ENCODE measurements at places on chromosomes 13 and 19.

DNA sequence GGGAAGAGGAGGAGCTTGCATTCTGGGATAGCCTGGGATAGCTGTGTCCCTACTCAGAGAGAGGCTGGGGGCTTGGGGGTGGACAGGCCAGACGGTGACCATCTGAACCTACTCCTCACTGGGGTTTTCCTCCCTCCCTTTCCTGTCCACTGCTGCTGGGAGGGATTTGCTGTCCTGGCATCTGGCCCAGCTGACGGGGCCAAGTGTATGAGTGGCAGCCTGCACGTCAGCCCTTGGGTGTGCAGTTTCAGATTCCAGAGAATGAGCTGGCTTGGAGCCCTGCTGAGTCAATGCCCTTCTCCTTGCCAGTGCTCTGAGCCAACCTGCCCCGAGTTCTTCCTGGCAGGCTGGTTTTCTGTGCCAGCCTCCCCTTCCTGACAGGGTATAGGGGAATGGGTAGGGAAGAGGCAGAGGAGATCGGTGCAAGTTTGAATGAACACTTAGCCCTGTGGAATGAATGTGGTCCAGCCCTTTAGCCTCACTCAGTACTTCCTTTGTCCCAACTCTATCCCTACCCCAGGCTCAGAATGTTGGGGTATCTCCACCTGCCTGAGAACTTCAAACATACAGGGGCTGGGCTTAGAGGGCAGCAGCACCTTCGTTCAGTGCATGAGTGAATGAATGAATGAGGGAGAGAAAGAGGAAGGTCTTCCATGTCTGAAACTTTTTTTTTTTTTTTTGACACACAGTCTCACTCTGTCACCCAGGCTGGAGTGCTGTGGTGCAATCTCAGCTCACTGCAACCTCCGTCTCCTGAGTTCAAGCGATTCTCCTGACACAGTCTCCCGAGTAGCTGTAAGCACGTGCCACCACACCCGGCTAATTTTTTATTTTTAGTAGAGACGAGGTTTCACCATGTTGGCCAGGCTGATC lies 1.8 kb upstream of the ANGPTL4 start:
- DNase-seq = peak; percentile 92

DNA sequence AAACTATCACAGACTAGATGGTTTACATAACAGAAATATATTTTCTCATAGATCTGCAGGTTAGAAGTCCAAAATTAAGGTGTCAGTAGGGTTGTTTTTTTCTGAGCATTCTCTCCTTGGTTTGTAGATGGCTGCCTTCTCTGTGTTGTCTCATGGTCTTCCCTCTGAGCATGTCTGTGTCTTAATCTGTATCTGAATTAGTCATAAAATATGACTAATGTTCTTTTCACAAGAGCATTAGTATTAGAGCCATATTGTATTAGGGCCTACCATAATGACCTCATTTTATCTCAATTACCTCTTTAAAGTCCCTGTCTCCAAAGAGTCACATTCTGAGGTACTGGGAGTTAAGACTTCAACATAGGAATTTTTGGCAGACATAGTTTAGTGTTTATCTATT lies 77.2 kb upstream of the OBI1 start:
- DNase-seq = no peak

DNA sequence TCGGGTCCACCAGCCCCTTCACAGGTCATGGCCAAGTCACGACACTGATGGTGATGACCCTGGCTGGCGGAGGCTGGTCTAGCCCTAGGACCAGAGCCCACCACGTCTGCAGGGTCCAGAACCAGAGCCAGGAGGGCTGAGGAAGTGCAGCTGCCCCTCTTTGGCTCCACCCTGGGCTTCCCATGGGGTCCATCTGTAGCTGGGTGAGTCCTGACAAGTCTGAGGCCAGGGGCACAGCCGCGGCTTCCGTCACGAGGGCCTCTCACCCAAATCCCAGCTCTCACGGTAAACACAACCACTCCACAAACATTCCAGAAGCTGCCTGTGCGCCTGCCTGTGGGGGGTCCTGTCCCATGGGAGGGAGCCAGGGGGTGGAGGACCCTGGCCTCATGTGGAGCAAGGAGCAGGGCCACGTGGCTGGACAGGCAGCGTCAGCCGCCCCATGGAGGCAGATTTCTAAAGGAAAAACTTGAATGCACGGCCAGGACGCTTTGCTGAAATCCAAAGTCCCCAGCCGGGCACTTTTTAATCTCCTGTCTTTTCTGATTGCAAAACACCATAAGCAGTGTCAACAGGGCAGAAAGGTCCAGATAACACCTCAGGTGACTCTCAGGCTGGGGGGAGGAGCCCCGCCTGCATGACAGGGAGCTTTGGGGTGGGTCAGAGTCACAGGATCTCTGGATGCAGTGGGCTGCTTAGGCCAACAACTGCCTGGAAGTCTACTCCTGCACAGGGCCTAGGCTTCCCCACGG lies 29.9 kb downstream of the CEBPG start:
- DNase-seq = no peak

- DNase-seq = peak; percentile 12
Observed at GRCh38 chr13:50731400-50731799, 112.1 kb downstream of the DLEU7 start.

GRCh38 chr19:8654591-8655339 lies 24.3 kb downstream of the NFILZ start:
- no peak for DNase-seq

DNA sequence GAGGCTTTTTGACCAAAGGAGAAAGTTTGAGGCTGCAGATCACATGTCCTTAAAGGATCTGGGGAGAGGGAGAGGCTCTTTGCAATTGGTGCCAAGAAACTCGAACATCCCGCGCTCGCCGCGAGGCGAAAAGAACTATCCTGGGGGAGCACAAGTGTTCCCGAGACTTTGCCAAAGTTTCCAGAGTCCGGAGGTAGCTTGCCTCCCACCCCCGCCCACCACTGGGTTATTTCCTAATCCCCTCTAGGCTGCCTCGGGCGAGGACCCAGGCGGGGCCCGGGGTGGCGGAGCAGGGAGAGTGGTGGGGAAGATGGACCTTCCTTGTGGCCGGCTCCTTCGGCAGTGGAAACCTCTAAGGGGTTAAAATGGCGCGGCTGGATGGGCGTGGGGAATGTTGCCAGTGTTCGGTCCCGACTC lies 114.5 kb downstream of the KCNRG start:
- no peak for DNase-seq

- DNase-seq = no peak
Observed at GRCh38 chr13:26680572-26680971, 80.0 kb downstream of the GPR12 start.

DNA sequence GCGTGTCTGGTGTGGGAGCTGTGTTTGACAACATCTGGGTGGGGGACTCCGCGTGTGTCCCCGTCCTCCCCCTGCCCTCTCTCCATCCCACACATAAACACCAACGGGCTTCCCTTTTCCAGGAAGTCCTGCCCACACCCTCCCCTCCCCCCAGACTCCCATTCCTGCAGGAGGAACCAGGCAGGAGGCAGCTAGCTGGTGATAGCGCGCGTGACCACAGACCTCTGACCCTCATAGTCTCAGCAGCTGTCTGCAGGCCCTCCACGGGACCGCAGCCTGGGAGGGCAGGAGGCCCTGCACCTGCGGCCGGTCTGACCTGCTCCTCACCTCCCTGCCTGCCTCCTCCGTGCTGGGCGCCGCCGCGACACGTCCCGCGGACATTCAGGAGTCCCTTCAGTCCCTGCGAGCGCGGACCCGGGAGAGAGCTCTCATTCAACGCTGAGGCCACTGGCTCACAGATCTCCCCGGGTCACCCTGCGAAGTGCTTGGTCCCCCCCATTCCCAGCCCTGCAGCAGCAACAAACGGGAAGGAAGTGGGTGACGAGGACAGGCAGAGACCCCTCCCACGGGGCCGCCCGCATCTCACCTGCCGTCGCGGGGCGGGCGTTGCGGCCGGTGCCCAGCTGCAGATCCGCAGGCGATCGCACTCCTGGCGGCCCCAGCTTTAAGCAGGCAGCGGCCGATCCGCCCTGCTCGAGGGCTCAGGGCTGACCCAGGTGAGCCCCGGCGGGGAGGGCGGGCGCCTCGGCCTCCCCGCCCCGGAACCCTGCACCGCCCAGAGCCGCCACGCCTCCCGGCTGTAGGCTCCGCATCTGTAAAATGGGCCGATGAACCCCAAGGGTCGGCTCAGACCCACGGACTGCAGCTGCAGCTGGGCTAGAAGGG lies 1.1 kb upstream of the ACP5 start:
- DNase-seq = no peak

DNA sequence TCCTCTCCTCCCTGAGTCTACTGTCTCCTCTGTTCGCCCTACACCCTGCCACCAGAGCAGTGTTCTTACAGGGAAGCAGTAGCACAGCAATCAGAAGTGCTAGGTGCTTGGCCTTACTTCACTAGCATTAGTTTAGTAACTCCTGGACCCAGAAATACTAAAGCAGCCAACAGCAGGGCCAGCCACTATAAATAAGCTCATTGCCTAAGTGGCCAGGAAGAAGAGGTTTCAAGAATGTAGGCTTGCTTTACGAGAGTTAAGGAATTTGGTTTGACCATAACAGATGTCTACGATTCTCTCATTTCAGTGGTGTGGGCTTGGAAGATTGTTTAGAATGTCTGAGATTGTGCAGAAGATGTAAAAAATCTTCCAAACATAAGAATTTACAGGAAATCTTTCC lies 103.3 kb downstream of the ZAR1L start:
- no peak for DNase-seq

GRCh38 chr19:2261438-2262172 lies 5.4 kb upstream of the JSRP1 start:
- DNase-seq = no peak

DNA sequence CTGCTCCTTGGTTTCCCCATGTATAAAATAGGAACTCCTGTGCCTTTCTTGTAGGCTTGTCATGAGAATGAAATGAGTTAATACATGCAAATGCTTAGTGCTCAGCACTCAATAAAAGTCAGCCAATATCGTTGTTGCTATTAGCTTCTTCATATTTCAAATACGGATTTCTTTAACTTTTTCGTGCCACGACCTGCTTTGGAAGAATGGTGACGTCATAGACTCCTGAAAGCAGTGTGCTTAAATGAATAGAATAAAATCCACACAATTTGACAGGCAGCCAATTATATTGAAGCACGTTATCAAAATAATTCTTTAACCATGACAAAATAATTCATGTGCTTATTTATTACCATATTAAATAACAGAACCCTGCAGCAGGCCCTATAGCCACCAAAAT lies 26.6 kb upstream of the CDC16 start:
- DNase-seq = no peak

GRCh38 chr13:66162470-66162869 lies 1067.7 kb downstream of the PCDH9 start:
- no peak for DNase-seq

DNA sequence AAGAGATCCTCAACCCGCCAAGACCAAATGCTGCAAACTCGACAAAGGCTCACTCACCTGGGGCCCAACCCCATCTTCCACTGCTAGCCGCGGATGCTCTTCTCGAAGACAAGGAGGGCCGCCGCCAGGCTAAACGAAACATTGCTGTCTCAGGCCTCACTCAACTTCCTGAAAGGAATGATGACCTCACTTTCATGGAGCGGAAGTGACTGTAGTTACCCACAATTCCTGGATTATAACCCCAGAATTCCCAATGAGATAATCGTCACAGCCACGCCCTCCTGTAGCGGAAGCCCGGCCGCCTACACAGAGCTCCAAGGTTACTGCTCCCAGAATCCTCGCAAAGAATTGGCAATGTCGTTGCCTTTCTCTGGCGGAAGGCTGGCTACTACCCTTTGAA lies 10.5 kb upstream of the ZNF112 start:
- DNase-seq = no peak

DNA sequence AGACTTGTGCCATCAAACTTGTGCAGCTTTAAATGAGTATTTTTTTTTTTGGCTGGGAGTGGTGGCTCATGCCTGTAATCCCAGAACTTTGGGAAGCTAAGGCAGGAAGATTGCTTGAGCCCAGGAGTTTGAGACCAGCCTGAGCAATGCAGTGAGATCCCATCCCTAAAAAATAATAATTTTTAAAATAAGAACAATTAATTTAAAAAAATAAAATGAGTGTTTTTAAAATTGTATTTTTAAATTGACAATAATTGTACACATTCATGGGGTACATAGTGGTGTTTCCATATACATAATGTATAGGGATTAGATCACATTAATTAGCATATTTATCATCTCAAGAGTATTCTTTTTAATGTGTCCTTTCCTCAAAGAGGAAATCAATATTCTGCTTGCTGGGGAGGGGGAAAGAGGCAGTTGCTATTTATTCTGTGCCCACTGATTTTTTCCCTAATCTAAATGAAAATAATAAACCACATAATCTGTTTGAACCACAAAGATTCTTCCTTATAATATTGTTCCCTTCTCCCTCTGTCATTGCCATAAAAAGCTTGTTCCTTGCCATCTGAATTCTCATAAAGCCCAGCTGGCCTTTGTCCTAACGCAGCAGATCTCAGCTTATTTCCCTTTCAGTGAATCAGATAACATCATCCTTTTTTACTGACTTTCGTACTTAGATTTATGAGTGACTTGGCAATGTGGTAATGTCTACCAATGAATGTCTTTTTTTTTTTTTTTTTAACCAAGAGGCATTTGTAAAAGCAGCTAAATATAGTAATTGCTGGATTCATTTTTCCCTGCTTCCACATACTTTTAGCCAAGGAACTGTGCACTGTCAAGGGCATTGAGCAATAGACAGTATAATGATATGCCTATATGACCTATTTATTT lies 81.8 kb upstream of the RUBCNL start:
- no peak for DNase-seq

GRCh38 chr19:663682-664117 lies 686 bp upstream of the RNF126 start:
- no peak for DNase-seq

- DNase-seq = no peak
Observed at GRCh38 chr19:39405261-39405957, 1.2 kb upstream of the ZFP36 start.

- DNase-seq = peak; percentile 42
Observed at GRCh38 chr19:51016798-51017683, 2.5 kb downstream of the KLK10 start.

DNA sequence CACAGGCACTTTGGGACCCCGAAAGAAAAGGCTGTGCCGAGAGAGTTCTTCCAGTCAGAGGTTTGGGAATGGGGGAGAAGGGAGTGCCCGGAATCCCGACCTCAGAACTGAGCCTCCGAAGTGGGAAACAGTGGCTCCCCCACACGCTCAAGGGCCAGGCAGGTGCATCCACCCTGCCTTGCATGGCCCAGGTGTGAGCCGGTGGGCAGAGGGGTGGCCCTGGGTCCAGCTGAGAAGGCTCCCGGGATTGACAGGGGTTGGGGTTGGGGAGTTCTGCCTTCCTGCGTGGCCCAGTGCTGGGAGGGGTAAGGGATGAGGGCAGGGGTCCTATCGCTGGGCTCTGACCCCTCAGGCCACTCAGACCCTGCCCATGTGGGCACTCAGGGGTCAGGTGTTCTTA lies 163.5 kb upstream of the TUBA3C start:
- no peak for DNase-seq

DNA sequence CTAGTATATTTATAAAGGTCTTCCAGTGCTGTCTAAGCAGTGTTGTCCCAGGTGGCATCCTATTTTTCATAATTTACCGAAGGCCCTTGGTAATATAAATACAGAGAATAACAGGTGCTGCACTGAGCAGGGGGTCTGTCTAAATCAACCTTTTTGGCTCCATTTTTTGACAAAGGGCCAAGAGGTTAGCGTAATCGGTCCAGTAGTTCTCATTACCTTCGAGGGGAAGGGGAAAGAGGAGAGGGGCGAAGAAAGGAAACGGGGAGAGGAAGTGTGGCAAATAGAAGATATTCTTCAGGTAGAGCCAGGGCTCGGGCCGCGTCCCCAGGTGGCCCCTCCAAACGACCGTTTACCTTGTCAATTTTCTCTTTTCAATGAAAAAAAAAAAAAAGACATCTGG lies 749 bp upstream of the PAN3 start:
- DNase-seq = no peak

- no peak for DNase-seq
Observed at GRCh38 chr13:110312339-110313031, 5.4 kb downstream of the COL4A2 start.

- no peak for DNase-seq
Observed at GRCh38 chr13:48260970-48261369, 28.0 kb downstream of the ITM2B start.

Measured in DMS79 (cell line).